ENCODE measurements at places on chromosomes 2 and 18.

- no peak for DNase-seq
Measured at GRCh38 chr2:120275617-120276400, 23.2 kb downstream of the RALB start.

DNA sequence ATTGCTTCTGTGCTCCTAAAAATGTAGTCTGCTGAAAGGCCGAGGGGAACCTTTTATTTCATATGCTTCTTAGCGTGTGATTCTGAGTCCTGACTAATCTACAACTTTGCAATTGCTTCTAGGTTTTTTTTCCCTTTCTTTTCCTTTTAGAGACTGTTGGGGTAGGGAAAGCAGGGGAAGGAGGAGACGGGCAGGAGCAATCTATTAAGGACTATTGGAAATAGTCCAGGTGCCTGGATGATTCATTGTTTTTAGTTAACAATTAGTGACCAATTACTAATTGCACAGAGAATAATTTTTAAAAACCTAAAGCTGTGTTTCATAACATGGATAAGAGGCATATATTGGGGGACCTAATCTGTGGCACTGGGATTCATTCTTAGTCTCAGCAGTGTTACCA lies 49.4 kb upstream of the STON1 start:
- no peak for DNase-seq

- DNase-seq: no peak
Measured at GRCh38 chr2:120820263-120820952, 84.7 kb downstream of the GLI2 start.

DNA sequence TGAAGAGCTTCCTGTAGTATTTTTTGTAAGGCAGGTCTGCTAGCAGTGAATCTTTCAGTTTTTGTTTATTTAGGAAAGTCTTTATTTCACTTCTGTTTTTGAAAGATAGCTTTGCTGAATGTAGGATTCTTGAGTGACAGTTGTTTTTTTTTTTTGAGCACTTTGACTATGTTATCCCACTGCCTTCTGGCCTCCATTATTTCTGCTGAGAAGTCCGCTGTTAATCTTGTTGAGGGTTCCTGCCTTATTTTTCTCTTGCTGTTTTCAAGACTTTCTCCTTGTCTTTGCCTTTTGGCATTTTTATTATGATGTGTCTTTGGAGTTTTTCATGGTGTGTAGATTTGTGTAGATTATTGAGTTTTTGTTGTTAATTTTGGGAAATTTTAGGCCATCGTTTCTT lies 21.9 kb downstream of the RBFA start:
- DNase-seq: no peak

DNA sequence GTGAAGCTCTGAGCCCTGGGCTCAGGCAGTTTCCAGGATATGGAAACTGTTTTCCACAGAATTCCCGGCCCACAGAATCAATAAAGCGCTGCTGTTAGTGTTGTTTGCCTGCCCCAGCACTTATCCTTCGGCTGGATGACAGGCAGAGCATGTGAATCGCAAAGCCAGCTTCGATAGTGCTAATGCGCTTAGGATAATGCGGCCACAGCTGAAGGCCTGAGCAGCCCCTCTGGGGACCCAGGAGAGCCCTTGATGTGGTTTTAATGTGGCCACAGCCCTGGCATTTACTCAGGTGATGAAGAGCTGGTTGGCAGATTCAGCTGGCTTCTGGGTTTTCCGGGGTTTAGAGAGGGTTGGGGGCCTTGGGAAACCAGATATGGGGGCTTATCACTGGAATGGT lies 23.7 kb downstream of the PCARE start:
- no peak for DNase-seq

- no peak for DNase-seq
Measured at GRCh38 chr2:641872-642815, 35.1 kb downstream of the TMEM18 start.

DNA sequence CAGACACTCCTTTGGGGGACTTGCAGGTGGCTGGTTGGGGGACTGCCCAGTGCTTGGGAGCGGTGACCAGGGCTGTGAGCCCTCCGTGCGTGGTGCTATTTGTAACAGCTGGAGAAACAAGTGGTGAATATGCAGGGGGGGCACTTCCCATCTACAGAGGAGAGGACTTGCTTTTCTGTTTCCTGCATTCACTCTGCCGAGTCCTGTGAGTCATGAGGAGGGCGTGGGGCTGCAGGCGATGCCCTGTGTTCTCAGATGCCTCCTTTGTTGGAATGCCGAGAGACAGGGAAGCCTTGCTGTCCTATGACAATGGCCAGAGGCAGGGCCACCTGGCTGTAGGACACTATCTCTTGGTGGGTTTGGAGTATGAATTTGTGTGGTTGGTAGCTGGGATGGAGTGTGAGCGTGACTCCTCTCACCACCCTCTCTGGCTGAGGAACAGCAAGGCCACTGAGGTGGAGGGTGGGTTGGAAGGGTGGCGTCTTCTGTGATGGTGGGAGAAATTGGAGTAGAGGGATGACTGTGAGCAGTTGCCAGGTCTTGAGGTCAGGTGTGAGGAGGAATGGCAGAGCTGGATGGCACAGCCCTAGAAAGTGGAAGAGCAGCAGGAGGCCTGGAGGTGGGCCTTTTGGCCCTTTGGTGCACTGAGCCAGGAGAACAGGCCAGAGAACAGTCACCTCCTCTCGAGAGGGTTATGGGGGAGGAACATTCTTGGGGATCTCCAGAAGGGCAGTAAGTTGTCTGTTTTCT lies 24.3 kb downstream of the FHOD3 start:
- peak; percentile 58 for DNase-seq

DNA sequence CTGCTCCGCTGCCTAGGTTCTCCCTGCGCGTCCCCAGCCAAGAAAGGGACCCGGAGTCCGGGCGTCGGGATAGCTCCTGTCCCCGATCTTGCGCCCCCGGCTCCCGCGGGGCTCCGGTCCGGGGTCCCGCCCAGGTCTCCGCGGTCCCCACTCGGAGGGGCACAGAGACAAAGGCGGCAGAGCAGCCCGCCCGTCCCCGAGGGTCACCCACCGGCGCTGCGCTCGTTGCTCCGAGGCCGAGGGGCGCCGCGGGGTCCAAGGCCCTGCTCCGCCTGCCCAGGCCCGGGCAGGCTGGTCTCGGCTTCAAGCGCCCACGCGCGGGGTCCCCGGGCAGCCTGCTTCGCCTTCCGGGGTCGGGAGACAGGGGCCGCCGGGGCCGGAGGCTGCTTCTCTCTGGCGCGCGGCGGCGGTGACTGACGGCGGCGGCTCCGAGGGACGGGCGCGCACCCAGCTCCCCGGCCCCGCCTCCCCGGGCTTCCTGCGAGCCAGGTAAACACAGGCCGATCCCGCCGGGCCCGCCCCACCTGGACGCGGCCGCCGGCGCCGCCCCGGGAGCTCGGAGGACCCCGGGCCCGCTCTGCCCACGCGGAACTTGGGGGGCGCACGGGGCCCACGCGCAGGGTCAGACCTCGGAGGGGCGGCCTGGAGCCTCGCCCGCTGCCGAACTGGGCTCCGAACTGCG lies at the start of gene MBP:
TSS of gene MBP (minus strand) at position 415 of the 682 bp plus-strand sequence. CDS start 27,522 bp downstream, outside the sequence.
- peak; percentile 29 for DNase-seq

DNA sequence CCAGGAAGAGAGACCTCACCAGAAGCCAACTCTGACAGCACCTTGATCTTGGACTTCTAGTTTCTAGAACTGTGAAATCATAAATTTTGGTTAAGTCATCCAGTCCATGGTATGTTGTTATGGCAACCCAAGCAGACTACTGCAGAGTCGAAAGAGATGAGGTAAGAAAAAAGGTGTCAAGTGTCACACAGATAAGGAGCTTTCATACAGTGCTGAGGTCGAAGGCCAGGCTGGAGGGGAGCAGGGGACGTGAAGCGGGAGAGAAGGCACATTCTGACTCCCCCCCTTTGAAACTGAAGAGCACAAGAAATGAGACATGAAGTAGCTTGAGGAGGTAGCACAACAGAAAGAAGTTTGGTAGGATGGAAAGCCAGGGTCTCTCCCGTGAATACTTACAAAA lies 110.4 kb downstream of the ALK start:
- DNase-seq: no peak

DNA sequence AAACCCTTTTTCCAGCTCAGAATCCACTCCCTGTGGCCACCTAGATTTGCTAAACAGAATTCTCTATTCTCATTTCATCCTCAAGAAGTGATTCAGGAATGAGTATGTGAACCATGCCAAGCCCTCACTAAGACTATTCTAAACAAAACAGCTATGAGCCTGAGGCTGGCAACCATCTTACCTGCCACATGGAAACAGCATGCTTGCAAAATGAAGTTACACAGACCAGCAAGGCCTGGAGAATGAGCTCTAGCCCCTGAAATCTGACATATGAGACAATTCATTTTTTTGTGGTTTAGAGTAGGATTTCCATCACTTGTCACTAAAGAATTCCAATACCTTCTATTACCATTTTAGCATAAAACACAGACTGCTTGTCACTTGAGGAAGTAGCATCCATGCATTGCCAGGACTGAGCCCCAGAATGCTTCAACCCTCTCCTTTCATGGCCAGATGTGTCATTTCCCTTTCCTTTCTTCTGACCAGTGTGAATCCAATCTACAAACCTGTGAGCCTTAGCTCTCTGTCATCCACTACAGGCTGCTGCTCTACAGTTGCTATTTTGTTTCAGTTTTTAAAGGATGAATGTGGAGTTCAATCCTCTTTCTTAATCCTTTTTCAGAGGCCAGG lies 744.3 kb upstream of the ACVR2A start:
- DNase-seq: no peak

GRCh38 chr2:189379731-189380261 lies 61.5 kb upstream of the WDR75 start:
- DNase-seq: peak; percentile 29

GRCh38 chr2:232659359-232659758 lies 26.0 kb downstream of the EFHD1 start:
- no peak for DNase-seq

- DNase-seq: no peak
Measured at GRCh38 chr2:232980683-232981082, 32.4 kb downstream of the NGEF start.

DNA sequence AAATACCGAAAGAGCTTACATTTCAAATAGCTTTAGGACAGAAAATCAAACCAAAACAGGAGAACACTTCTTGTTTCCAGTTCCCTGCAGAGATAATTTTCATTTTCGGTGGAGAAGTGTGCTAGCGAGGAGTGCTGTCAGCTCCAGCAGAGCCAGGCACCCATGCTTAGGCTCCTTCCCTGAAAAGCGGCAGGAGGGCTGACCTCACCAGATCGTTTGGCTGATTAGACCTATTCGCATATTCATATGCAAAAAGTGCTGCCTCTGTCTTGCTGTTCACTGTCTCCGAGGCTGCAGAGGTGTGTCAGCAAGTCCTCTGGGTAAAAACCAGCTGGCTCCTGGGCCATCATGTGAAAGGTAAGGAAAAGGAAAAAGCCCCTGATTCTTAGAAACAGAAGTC lies 225.8 kb upstream of the COPS8 start:
- DNase-seq: no peak

DNA sequence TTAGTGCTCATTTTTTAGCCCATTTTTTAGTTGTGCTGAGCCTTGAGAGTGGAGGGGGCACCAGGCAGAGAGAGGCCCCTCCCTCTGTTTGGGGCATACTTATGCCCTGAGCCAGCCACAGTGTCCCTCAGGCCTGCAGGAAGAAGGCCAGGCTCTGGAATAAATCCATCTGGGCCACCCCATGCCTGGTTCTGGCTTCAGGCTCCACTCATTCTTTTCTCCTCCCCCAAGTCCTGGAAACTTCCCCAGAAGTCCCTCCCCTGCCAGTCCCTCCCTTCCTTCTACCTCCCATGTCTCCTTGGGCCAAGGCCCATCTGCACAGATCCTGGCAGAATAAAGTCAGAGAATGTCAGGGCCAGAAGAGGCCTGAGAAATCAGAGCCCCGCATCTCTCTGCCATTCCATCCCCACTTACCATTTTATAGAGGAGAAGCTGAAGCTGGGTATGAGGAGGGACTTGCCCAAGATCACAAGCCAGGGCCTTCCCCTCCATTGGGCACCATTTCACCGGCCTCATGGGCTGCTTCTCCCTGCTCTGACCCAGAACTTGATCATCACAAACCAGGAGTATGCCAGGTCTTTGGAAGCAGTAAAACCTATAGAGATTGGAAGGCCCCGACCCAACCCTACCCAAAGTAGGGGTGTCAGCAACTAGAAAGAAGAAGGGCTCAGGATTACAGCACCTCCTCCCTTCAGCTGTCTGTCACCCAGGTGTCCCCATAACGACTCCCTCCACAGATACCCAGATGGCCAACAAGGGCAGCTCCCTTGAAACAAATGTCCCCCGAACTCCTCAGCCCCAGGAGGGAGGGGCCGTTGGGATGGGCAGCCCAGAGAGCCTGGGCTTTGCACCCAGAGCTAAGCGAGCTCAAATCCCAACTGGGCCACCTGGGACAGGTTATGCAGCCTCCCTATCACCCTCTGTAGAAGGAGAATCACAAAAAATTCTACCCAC lies 108.4 kb downstream of the POLR1A start:
- no peak for DNase-seq

- no peak for DNase-seq
Measured at GRCh38 chr2:146734821-146735190, 1110.0 kb upstream of the ACVR2A start.

DNA sequence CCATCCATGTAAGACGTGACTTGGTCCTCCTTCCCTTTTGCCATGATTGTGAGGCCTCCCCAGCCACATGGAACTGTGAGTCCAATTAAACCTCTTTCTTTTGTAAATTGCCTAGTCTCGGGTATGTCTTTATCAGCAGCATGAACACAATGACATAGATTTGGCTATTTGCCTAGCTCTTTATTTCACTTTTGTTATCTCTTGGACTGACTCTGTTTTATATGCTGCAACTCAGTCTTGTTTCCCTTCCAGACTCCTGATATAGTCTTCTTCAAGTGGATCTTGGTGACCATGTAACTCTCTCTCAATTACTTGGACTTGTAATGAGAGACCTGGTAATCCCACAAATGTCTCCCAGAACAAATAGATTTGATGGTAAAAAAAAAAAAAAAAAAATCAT lies 627.6 kb downstream of the CCDC85A start:
- DNase-seq: no peak

DNA sequence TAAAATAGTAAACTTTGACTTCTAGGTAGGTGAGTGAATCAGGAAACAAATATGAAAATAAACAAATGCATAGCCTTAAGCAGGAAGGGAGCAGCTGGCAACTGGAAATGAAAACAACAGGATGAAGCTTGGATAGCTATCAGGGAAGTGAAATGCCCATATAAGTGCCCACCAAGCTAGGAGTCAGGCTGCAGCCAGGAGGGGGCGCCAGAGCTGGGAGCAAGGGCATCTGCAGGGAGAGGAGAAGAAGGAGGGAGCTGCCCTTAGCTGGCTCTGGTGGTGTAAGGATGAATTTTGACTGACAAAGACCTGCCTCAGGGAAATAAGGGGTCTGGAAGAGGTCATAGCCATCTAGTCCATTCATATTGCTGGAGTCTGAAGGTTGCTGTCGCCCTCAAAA lies 298.3 kb downstream of the TDRD15 start:
- peak; percentile 63 for DNase-seq

GRCh38 chr2:241857041-241857541 lies 1.6 kb downstream of the PDCD1 start:
- DNase-seq: no peak

DNA sequence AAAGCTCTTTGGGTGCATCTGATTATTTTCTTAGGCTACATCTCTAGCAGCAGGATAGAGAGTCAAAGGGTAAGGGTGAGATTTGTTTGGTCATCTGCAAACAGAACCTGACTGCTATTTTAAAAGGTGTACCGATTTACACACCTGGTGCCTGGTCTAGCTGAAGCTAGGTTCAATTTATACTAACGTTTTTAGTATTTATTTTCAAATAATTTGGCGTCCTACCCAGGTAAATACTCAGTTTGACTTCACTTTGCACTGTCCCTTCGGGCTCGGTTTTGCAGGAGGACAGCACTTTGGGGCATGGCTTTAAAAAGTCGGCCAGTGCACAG lies 683 bp downstream of the PTRHD1 start:
- DNase-seq: no peak
